ENCODE measurements at places on chromosomes 2 and 18.

DNA sequence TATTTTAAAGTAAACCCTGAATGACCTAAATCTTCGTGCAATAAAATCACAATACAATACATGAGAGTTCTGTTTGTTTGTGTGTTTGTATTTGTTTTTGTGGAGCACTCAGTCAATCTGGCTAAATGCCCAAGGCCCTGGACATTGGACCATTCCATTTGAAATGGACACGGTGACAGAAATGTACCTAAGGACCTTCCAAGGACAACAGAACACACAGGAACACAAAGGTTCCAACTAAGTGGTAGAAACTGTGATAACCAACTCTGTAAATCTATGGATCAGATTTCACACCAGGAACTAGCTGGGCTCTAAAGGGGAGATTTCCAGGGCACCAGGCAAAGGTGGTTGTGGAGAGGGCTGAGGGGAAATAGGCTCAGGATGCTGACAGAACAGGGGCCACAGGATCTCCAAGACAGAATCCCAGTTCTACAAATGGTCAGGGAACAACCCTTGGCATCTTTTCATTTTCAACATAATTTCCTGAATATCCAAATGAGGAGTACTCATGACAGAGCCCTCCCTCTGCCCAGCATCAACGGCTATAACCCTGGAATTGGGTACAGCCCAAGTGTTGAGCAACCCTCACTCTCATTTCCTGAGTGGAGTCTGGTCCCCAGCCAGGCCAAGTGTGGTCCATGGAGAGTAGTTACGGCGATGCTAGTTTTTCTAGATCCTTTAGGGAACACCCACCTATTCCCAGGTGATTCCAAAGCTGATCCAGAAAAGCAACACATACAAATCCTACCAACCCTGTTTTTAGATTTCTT lies 78.4 kb downstream of the NCKAP5 start:
- DNase-seq: no peak

DNA sequence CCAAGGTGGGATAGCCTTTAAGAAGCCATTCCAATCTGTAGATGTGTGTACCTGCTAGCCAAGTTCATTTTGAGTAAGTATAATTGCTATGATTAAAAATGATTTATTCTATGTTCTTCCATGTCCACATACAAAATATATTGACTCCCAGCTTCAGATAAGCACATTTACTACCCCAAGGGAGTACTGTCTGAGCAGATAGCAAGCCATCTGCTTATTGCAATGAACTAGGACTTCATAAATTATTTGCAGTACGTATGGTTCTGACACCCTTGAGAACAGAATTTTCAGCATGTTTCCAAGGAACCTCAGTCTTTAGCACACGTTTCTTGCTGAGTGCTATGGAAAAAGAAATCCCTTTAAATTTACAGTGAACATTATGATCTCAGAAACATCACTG lies 28.2 kb downstream of the ABCG5 start:
- no peak for DNase-seq

GRCh38 chr2:111167076-111167862 lies 46.6 kb downstream of the BCL2L11 start:
- DNase-seq: no peak

GRCh38 chr2:31269087-31269486 lies 35.1 kb downstream of the EHD3 start:
- no peak for DNase-seq
